ENCODE measurements at places on chromosomes 12 and 14.

GRCh38 chr12:46458500-46459102 lies 86.0 kb upstream of the SLC38A2 start:
- DNase-seq, result no peak

DNA sequence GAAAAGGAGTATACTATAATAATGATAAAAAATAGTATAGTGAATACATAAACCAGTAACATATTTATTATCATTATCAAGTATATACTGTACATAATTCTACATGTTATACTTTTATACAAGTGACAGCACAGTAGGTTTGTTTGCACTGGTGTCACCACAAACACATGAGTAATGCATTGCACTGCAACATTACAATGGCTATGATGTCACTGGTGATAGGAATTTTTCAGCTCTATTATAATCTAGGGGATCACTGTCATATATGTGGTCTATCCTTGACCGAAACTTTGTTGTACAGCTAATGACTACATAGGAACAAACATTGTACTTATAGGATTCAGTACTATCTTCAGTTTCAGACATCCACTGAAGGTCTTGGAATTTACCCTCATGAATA lies 165.8 kb upstream of the SYT1 start:
- peak; percentile 71 for DNase-seq

- no peak for DNase-seq
These were observed 87.4 kb downstream of the OR11H12 start for GRCh38 chr14:18688346-18688745.

GRCh38 chr12:8145754-8146441 lies 10.9 kb upstream of the ZNF705A start:
- peak; percentile 91 for DNase-seq

DNA sequence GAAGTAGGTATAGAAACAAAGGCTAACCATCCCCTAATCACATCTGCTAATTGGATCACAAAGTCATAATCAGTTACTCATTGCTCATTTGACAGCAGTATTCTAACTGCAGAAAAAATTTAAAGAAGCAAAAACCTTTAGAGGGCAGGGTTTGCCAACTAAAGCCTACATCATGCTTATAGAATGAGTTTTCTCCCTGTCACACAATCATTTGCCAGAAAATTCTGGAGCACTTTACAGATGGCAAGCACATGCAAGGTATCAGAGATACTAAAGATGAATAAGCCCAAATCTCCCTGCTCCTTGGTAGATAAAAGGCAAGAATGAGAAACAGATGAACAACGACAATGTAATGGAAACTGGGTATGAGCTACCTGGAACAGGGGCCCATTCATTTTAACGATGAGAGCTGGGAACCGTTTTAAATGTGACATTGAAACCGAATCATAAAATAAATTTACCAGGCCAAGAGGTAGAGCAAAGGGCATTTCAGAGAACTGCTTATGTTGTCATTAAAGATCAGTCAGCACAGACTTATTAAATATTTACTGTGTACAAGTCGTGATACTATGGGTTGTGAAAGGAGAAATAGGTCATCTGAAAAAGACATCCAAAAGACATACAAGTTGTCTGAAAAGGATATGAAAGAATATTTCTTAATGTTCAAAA lies 211.4 kb upstream of the ABCD2 start:
- no peak for DNase-seq

DNA sequence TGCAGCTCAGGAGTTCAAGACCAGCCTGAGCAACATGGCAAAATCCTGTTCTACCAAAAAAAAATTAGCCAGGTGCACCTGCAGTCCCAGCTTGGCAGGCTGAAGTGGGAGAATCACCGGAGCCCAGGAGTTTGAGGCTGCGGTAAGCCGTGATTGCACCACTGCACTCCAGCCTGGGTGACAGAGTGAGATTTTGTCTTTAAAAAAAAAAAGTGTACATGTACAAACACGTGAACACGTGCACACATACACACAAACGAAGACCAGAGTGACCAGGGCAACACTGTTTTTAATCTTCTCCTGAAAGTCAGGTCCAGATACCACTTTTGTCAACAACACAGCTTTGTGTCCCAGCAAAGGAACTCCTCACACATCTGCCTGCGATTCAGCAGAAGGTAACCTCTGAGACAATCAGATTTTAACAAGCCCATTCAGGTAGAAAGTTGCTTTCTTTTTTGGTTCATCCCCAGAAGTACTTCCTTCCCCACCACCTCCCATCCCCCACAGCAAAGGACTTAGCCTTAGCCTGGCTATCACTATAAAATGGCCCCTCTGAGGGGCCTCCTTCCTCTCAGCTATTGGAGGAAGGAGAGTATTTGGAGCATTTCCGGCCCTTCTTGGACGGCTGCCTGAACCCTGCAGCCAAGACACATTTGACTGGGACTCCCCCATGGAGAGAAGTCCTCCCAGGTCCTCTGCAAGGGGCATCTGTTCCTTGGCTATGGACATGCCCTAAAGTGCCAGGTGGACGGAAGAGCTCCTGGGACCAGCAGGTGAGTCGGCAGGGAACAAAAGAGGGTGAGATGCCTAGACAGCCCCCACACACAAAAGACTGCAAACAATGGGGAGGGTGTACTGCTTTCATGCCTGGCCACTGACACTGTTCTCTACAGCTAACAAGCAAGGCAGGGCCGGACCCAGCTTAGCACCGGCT lies 9.8 kb downstream of the CTDSP2 start:
- peak; percentile 81 for DNase-seq

DNA sequence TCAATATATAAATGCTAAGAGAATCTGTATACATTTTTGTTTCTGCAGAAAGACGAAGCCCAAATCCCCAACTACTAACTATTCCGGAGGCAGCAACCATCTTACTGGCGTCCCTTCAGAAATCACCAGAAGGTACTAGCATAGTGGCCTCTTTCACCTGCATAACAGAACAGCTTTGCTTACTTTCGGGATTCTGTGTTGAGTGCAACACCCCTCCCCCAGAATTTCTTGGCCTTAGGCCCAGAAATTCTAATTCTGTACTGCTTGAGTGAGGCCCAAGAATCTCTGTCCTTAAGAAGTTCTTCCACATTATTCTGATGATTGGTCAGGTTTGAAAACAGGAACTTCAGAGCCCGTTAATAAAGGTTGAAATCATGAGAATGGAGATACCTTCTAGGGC lies 2.9 kb downstream of the SPX start:
- DNase-seq, result peak; percentile 23

- DNase-seq, result peak; percentile 77
These were observed 18.8 kb upstream of the NR4A1 start for GRCh38 chr12:52032446-52032803.

DNA sequence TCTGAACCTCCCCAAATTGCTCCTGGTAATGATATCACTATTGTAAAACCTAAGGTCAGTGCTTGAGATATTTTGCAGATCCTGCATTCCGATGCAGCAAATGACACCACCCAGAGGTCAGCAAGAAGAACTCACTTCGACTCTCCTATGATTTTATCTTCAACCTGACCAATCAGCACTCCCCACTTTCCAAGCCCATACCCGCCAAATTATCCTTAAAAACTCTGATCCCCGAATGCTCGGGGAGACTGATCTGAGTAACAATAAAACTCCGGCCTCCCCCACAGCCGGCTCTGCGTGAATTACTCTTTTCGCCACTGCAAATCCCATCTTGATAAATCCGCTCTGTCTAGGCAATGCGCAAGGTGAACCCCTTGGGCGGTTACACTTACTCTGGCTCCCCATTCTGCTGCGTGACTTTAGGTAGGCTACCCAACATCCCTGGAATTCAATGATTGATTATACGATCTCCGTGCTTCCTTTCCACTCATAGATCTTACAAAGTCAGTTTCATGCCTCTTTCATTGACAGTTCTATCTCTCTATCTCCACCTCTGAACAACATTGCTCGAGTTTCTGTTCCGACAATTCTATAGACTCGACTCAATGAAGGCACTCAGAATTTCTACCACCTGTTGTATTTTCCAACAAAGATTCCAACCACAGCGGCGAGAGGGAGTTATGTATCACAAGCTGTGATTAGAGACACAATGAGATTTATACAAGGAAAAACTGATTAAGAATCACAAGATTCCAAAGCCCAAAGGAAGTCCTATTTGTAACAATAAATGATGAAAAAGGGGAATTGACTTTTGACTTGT lies 939 bp downstream of the NPC2 start:
- DNase-seq, result peak; percentile 54

GRCh38 chr14:32259368-32260013 lies 56.4 kb upstream of the RNU6-8 start:
- DNase-seq, result peak; percentile 42

- peak; percentile 91 for DNase-seq
These were observed 266.5 kb downstream of the PAWR start for GRCh38 chr12:79424109-79424721.

Measured in fibroblast of lung (primary cell).